ENCODE measurements at places on chromosomes 3 and 15.

DNA sequence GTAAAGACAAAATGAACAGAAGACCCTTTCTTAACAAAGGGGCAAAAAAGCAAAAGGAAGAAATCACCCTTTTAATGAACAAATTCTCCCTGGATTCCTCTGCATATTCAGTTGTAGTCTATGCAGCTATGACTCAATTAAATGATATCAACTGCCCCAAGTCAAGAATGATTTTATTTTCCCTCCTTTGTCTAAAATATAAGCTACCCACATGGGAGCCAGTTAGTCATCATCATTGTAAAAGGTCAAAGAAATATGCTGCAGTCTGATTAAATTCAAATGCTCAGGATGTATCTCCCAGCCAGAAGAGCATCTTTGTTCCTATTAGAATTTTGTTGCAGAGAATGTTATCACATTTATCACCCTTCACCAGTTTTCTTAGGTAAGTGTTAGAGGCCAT lies 84.0 kb downstream of the SST start:
- no peak for DNase-seq

- DNase-seq: no peak
Observed at GRCh38 chr3:112638327-112639020, 2.5 kb downstream of the CCDC80 start.

DNA sequence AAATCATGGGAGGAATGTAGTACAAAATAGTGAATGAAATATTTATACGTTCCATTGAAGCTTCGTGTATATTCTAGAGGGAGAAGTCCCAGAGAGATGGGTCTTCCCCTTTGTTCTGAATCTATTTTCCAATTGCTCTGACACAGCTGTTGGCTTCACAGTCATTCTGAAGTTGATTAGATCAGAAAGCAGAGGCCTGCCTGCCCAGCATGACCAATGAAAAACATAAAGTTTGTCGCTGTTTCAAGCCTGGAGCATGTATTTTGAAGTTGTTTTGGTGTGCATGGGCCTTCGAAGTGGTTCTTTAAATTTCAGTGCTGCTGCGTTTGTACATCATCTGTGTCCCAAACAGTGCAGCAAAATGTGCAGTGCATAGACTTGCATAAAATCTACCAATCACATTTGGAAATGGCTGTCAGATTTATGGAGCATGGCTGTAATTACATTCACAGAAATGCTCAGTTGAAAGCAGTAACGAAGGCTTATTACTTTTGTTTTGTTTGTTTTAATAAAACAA lies 31.0 kb upstream of the RBMS3 start:
- no peak for DNase-seq

DNA sequence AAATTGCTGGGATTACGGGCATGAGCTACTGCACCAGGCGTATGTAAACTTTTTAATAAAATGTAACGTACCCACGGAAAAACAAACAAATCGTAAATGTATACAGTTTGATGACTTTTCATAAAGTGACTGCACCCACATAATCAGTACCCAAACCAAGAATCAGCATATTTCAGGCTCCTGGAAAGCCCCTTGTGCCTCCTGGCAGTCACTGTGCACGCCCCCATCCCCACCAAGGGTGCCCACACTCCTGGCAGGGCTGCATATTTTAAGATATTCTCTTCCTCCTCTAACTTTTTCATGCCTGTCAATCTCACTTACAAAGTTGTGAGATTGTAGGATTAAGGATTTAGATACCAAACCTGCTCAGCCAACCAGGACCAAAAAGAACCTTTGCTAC lies 305.5 kb downstream of the SHQ1 start:
- DNase-seq: no peak

GRCh38 chr3:70771426-70772147 lies 459.1 kb upstream of the MDFIC2 start:
- no peak for DNase-seq
